Spleen (tissue), 13 donors: ENCODE measurements at places on chromosomes 4 and X. TPM values are rescaled to one million over a fixed set of nuclear protein-coding genes. Genes with fewer than 3 reads are reported as not detected.

DNA sequence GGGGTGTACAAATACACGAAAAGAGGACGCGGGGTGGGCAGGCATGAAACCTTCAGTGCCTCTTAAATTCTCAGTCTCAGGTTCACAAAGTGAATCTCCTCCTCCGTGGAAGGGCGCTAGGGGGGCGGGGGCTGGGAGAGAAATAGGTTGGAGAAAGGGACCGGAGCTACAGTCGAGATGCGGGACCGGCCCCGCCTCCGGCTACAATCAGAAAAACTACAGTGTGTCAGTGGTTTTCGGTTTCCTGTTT, 3.4 kb downstream of the MAML3 start:
- DNase-seq = no peak

GRCh38 chr4:99504804-99505502, 5.9 kb upstream of the C4orf17 start:
- DNase-seq = no peak

DNA sequence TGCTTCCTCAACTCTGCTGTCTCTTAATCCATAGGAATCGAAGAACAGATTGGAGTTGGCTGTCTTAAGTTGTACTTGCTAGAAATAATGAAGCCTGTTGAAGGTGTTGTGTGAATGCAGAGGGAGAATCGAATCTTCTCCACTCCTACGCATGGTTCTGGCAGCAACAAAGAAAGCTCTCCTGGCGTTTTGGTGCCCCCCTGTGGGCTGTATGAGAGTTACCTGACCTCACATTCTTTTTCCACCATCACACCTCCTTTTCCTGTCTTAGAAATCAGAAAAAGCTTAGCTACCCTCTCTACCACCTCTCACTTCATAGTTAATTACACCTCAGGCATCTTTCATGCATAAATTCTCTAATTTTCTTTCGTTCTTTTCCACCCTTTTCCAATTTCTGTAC, 16.3 kb downstream of the KLF8 start:
- DNase-seq = no peak

Gene MRFAP1
- 299 TPM for polyA plus RNA-seq

- DNase-seq = no peak
These were observed 68.4 kb downstream of the GPAT3 start for GRCh38 chr4:83604321-83604720.

DNA sequence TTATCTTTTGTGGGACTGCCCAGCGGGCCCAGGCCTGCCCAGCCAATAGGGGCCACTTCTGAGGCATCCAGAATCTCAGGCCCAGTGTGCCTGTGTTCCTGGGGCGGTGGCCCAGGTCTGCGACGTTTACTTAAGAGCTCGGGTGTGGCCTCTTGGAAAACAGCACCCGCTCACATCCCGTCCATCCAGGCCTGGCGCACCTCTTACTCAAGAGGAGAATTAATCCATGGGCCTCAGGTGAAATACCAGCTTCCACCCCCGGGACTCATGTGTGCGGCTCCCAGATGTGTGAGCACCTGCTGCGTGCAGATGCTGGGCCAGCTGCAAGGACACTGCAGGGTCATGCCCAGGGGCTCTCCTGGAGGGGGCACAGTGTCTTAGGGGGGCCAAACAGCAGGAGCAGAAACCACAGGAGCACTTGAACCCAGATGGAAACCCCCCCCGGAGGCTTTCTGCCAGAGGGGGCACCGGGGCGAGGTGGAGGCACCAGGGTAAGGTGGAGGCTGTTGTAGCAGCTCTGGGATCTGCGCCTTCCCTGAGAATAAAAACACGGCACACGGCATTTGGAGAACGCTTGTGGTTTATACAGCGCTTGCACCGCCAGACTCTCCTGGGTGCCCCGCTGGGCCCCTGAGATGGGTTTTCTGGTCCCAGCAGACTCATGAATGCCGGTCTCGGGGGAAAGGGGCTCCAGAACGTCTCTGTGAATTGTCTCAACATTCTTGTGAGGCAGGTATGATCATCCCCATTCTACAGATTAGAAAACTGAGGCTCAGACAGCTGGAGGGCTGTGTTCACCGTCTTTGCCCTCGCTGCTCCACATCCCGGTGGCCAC, 2.8 kb downstream of the PSAPL1 start:
- DNase-seq = peak; percentile 71

DNA sequence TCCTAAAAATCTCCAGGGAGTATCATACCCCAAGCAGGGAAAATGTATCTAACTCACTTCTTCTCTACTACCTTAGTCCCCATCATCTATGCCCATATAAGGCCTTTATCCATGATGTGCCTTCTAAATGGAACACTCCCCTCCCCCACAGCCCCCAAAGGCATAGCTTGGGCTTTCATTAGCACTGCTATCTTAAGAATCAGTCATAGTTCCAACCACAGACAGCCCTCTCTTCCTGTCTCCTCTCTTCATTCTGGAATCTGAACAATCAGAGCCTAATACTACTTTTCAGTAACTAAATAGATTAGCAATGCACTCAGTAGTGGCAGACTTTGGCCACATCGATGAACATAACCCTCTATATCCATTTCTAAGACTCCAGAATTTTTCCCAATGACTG, 313.2 kb upstream of the DKK2 start:
- no peak for DNase-seq

DNA sequence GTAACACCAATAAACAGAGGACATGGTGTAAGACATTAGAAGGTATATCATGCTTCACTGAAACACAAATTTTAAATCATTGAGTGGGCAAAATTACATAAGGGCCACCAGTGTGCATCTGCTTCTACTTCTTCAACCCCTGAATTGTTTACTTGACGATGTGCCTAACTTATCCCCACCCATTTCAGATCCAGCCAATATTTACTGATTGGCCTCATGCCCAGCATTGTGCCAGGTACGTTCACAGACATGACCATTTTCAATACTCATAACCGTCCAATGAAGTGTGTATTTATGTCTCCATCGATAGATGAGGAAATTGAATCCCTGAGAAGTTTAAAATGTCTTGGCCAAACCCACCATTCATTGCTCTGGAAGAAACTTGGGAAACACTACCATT, 208.3 kb upstream of the MID1 start:
- DNase-seq = no peak

DNA sequence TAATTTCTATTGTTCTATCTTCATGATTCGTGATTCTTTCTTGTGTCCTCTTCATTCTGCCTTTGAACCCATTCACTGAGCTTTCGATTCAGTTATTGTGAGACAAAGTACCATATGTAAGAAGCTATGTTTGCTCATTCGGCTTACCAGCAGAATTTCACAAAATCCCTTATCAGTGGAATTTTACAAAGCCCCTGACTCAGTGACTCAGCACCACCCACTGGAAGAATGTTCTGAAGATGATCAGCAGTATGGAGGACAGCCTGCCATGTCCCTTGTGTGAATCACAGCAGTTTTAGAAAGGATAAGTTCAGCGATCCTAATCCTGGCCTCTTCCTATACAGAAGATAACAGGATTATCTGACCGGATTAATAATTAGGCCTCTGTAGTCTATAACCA, 5.8 kb upstream of the UXT start:
- no peak for DNase-seq

Gene TMSB15B
- polyA plus RNA-seq = 8.6 TPM

DNA sequence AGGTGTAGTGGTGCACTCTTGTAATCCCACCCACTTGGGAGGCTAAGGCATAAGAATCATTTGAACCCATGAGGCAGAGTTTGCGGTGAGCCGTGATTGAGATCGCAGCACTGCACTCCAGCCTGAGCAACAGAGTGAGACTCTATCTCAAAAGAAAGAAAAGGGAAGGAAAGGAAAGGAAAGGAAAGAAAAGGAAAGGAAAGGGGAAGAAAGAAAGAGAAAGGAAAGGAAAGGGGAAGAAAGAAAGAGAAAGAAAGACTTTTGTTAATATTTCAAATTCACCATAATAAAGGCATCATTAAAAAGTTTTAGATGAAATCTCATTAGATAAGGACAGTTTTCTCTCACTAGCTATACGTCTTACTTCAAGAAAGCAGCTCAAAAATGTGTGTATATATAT, 660.5 kb upstream of the ATOH1 start:
- no peak for DNase-seq

GRCh38 chr4:127503111-127503510, 129.6 kb upstream of the INTU start:
- no peak for DNase-seq

Gene UGT2B10
- polyA plus RNA-seq = not detected

Gene MTCP1
- 31.4 TPM for polyA plus RNA-seq

- DNase-seq = no peak
These were observed 387.9 kb upstream of the RPS6KA3 start for GRCh38 chrX:20654596-20655106.

- DNase-seq = no peak
These were observed 56.0 kb downstream of the VGLL1 start for GRCh38 chrX:136588036-136588435.

Gene H2BW2
- polyA plus RNA-seq = not detected
